Activated T-cell treated with anti-CD3 and anti-CD28 coated beads, Interleukin-2, amount 50 U/mL, for 48 hours (primary cell): ENCODE measurements at places on chromosomes 13 and 19.
A peak's percentile ranks its signal among the peaks of the same experiment; 100 is the strongest.

GRCh38 chr13:75738841-75739240, 102.7 kb downstream of the LMO7 start:
- no peak for DNase-seq

DNA sequence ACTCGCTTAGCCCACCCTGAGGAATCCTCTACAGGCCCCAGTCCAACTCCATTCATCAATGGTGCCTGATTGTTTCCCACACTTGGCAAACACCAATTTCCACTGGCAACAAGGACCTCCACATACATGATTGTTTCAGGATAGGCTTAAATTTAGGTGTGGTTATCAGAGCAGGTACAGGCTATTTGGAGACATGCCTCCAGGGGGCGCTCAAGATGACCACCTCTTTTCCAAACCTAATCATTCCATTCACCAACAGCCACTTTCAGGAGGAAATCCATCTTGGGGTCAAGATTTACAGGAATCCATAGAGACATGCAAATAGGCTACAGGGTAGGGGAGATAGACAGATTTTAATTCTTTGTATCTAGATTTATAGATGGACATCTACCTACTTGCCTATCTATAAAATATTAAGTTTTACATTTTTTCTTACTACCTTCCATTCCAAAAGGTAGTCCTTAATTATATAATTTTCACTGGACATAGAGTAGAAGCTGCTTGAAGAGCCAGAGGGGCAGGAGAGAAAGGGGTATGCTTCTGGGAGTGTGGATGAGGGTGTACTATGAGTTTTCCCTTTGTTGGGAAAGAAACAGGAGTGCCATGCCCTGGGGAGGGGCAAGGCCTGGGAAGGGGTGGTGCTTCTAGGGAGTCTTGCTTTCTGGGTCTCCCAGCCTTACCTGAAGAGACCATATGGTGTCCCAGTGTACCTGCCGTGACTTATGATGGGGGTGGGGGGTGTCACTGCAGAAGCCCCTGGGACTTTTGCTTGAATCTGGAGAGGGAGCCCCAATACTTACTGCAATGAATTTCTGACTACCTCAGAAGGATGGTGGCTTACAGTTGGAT, 14.1 kb upstream of the PCDH8 start:
- DNase-seq, result peak; percentile 31

DNA sequence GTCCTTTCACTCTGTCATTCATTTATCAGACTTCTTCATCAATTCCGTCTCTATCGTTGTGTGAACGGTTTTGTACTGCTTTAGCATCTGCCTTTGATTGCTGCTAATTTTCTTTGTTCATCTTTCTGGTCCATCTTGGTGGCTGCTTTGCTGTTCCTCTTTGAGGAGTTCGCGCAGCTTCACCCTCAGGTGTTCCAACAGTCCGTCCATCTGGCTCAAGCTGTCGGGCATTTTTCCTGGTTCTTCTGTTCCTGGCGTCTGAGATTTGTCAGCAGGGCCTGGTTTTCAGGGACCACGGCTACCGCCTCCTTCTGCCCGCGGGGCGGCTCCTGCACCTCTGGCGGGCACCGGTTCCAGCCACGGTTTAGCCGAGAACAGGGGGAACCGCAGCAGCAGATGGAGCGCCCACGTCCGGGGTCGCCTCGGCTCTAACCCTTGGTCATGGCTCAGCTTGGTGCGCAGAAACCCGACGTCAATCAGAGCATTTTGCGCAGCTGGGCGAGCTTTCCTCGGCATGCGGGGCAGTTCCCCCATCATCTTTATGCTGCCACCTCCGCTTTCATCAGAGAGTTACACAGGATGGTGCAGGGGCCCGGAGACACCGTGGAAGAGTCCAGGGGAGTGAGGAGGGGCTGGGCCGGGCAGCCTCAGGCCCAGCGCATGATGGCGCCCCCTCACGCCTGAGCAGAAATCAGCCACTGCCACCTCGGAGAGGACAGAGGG, 89.5 kb downstream of the ZNF100 start:
- no peak for DNase-seq

GRCh38 chr13:49315036-49315565, 67.4 kb downstream of the CDADC1 start:
- DNase-seq, result no peak

DNA sequence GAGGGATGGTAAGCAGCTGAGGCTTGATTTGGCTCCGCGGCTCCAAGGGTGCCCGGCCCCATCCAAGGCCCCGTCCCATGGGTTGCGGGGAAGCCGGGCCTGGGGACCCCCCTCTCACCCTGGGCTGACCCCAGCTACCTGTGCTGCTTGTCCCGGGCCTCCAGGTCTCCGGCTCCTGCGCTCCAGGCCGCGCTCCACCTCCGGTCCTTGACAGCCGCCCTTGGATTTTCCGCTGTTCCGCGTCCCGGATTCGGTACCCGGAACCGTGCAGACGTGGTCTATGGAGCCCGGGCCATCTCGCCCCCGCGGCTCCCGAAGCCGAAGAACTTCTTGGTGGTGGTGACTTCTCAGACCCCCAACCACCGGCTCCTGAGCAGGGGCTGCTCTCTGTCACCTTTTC, 48.3 kb upstream of the C1QTNF9B start:
- no peak for DNase-seq

DNA sequence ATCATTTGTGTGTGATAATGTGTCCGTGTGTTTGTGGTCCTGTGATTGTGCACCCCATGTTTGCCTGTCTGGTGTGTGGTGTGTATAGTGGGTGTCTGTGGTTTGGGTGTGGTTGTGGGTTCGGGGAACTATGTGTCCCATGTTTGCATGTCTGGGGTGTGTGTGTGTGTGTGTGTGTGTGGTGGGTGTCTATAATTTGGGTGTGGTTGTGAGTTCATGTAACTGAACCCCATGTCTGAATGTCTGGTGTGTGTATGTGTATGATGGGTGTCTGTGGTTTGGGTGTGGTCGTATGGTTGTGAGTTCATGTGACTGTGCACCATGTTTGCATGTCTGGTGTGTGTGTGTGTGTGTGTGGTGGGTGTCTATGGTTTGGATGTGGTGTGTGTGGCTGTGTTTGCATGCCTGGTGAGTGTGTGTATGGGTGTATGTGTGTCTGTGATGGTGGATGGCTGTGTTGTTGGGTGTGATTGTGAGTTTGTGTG, 11.1 kb upstream of the NFIX start:
- DNase-seq, result no peak

DNA sequence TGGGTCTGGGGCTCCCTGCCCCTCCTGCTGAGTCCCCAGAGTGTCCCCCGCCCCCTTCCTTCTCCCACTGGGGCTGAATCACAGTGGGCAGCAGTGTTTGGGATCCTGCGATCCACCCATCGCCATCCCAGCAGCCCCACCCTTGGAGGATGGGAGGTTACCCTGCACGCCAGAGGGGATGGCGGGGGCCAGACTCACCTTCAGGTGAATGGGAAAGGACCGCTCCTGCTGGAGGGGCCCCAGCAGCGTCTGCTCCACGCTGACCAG, 569 bp downstream of the DLEU7 start:
- DNase-seq, result no peak

DNA sequence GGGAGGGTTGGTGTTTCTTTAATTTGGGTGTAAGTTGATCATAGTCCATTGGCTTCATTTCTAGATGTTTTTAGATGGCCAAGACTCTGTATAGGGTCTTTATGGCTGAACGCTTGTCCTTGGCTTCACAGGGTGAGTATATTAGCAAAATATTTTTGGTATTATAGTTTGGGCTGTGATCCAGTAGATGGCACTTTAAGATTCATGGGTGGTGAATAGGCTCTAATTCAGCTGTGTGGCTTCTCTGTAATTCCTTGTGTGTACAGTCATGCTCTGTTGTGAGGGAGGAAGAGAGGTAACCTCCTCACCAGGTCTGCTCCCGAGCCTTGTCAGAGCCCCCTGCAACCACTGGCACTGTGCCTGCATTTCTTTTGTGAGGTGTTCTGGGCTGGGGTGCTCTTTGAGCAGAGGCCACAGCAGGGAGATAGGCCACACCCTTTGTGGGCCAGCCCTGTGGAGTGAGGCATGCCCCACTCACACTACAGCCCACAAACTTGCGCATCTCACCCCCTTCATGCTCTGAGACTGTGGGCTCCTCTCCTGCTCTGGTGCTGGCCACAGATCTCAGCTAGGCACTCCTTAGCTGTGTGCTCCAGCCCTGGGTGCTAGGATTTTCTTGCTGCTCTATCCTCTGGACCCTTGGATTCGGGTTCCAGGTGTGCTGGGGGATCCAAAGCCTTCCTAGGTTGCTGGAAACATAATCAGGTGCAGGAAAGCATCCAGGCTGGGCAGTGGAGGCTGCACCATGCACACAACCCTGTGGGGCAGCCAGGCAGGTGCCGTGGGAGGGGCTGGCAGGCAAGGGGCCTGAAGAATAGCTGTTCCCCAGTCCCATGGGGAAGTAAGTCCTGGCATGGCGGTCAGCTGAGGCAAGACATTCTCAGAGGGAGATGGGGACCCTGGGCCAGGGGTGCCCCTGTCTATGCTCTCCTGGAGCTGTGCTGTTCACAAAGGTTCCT, 193.9 kb downstream of the GPC5 start:
- no peak for DNase-seq

GRCh38 chr13:65601855-65602254, 1628.3 kb downstream of the PCDH9 start:
- DNase-seq, result no peak

DNA sequence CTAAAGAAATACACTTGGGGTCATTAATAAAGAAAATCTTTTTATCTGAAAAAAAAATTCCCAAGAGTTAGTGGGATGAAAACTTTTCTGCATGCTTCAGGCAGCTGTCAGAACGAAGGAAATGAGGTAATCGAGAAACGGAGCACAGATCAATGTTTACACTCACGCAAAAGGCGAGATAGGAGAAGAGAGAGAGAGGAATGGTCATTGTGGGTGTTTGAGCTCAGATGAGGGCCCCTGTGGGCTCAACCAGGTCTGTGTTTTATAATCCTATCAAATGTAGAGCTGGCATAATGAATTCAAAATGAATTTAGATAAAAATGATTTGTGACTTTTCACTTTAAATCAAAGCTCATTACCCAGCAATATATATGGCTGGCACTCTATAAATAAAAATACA, 6.3 kb upstream of the RXFP2 start:
- no peak for DNase-seq

DNA sequence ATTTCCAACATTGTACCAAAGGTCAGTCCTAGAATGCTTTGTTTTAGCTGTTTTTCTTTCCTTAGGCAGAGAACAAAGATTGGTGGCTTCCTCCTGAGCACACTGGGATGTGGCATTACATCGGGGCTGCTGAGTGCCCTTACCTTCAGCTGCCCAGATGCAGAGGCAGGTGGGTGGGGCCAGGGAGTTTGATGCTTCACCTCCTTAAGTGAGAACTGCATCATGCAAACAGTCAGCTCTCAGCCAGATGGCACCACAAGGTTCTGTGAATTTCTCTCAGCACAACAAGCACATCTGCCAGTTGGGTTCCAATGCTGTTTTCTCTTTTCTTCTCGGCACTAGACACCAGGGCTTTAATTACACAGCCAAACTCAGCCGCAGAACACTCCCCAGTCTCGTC, 87.4 kb upstream of the UBL3 start:
- peak; percentile 44 for DNase-seq

GRCh38 chr19:34667349-34668076, 9.4 kb downstream of the SCGB2B2 start:
- DNase-seq, result no peak

- no peak for DNase-seq
Measured at GRCh38 chr13:86878781-86879180, 792.4 kb upstream of the SLITRK5 start.

GRCh38 chr19:41233748-41234240, 14.8 kb downstream of the AXL start:
- DNase-seq, result no peak

DNA sequence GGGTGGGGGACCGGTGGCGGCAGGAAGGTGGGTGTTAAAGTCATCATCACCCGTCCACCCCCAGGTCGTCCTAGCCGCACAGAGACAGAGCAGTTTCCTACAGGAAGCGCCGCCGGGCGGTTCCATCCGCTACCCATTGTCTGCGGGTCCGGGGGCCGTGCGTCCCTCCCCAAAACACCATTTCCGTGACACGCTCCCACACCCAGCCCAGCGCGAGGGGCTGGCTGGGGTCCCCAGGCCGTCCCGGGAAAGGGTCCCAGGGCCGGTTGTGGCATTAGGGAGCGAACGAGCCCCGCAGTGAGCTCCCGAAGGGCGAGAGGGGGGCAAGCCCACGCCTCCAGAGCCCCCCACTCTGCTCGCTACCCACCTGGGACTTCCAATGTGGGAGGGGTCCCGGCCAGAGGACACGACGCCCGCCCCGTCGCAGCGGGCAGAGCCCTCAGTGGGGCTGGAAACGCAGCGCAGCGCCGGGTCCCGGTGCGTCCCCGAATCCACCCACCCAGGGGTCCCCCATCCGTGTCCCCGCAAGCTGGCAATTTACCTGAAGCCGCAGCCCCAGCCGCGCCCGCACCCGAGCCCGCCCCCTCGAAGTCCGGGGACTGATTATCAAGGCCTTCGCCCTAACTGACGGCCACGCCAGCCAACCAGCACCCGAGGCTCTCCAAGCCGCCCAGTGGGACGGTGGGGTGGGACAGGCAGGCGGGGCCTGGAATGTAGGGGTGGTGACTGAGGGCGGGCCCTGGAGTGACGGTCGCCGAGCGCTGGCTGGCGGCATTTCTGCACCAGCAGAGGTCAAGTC, at the start of gene KANK3:
Gene KANK3 (minus strand): TSS at position 579 of the 799 bp plus-strand sequence. CDS start 5,434 bp downstream, outside the sequence.
- DNase-seq, result peak; percentile 97

DNA sequence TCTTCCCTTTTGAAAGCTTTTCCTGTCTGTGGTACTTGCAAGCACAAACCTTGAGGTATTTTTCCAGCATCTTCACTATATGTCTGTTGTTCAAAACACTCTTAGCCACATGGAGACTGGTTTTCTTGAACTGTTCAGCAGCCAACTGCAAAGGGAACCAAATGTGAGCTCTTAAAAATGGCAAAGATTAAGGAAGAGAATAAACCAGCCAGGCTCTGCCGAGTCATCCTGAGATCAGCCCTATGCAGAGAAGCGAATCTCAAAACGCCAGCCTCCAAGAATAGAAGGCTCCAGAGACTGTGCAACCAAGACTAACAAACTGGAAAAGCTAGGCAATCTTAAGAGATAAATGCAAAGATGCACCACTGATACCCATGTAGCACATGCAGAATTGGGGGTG, 20.7 kb downstream of the AKAP8 start:
- DNase-seq, result no peak

DNA sequence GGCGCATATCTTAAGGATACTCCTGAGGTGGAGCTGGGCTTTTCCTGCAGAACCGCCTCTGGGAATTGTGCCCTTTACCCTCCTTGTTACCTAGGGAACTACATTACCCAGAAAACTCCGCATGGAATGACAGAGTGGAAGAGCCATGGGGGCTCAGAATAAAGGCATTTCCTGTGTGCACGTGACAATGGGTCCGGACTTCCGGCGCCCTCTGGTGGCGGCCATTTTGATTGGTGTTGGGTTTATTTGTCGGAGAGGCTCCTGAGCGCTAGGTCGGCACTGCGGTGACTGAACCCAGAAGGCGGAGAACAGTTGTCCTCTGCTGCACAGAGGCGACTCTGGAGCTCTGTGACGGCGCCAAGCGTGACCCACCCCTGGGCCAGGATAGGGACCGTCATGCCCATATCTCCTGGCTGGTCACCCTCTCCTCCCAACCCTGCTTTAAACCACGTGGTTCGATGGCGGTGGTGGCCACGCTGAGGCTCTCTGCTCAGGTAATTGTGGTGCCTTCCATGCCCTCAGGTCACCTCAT, at the start of gene ZNF587B:
Gene ZNF587B (plus strand): TSS at position 229 of the 532 bp plus-strand sequence. CDS start 230 bp downstream, at position 459.
- DNase-seq, result peak; percentile 55

- DNase-seq, result no peak
Measured at GRCh38 chr19:36092566-36092965, 18.4 kb upstream of the OVOL3 start.

GRCh38 chr13:69194130-69194529, 913.5 kb upstream of the ATXN8OS start:
- DNase-seq, result no peak
